Ammon's horn (tissue), 1 donor: ENCODE measurements at places on chromosomes 11 and 22.

DNA sequence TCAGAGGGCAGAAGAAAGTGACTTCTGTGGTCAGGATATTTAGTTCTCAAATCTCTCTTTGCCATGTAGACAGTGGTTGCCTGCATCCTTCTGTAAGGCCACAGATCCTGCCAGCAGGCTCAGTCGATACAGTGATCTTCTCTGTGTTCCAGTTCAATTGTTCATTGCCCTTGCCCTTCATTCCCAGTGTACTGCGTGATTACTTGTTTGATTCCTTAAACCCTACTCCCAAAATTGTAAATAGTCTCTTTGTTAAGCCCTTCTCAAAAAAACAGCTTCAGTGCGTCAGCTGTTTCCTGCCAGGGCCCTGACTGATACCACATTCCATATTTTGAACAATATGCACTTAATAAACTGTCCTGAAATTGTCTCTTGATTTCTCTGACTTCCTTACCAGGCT, 9.3 kb upstream of the TYR start:
- no peak for DNase-seq

GRCh38 chr11:86142170-86142569, 73.3 kb upstream of the PICALM start:
- no peak for DNase-seq

- DNase-seq, result no peak
Observed at GRCh38 chr11:134640536-134640935, 228.5 kb upstream of the B3GAT1 start.

GRCh38 chr11:61635787-61636186, 44.4 kb upstream of the DAGLA start:
- no peak for DNase-seq

GRCh38 chr22:33577862-33578411, 342.3 kb downstream of the LARGE1 start:
- no peak for DNase-seq

GRCh38 chr22:42056757-42057511, 13.7 kb downstream of the NAGA start:
- DNase-seq, result no peak

DNA sequence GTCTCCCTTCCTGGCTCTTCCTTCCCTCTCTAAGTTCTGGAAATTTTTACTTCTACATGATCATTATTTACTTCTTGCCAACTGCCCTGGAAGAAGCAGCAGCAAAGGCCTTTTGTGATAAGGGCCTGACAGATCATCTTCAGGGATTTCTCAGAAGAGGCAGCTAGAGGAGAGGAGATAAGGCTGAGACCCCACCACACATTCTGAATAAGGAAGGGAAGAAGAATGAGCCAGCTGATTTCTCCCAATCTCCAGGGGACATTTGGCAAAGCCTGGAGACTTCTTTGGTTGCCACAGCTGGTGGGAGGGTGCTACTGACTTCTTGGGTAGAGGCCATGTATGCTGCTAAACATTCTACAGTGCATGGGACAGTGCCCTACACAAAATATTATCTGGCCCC, 122.4 kb upstream of the OR9Q1 start:
- DNase-seq, result no peak

DNA sequence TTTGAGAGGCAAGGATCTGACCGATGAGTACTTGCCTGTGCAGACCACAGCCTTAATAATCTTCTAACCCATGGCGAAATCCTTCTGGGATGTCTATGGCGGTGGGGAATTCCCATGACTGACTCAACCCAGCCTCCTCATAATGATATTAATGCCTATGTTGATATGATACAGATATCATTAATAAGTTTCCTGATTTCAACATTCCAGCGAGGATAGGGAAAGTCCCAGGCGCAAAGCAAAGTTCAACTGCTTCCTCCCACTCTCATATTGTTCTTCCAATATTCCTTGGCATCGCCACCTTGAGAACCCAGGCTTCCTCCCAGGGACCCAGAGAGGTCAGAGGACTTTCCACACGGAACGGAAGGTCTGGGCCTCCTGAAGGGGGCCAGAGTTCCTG, 110.3 kb upstream of the TMEM45B start:
- DNase-seq, result no peak
